ENCODE measurements at places on chromosomes 3 and 15.

DNA sequence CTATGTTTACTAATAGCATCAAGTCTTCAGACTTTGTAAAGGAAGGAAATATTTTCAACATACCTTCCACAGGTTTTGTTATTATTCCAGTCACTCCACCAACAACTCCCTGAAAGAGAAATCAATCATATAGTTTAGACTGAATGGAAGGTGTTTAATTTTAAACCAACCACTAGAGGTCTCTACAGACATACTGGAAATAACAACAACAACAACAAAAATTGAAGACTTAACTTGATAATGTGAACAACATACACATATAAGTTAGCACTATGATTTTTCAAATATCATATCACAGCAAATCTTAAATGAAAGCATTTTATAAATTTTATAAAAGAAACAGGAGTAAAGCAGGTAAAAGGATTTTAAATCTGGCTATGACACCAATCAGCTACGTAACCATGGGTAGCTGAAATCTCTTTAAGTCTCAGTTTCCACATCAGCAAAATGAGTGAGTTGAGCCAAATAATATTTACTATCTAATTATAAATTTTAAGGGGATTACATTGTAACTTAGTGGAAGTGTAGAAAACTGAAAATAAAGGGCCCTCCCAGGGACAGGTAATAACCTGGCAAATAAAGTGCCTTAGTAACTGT is 188.2 kb downstream of the VPS13C start:
- no peak for DNase-seq

GRCh38 chr3:68924897-68925296 is 7.5 kb downstream of the TAFA4 start:
- DNase-seq, result no peak

- DNase-seq, result no peak
Measured at GRCh38 chr3:58766587-58767282, 100.2 kb upstream of the FAM3D start.

GRCh38 chr3:153287017-153287416 is 125.0 kb downstream of the RAP2B start:
- no peak for DNase-seq

GRCh38 chr3:45054196-45054857 is 28.2 kb downstream of the CLEC3B start:
- DNase-seq, result no peak

DNA sequence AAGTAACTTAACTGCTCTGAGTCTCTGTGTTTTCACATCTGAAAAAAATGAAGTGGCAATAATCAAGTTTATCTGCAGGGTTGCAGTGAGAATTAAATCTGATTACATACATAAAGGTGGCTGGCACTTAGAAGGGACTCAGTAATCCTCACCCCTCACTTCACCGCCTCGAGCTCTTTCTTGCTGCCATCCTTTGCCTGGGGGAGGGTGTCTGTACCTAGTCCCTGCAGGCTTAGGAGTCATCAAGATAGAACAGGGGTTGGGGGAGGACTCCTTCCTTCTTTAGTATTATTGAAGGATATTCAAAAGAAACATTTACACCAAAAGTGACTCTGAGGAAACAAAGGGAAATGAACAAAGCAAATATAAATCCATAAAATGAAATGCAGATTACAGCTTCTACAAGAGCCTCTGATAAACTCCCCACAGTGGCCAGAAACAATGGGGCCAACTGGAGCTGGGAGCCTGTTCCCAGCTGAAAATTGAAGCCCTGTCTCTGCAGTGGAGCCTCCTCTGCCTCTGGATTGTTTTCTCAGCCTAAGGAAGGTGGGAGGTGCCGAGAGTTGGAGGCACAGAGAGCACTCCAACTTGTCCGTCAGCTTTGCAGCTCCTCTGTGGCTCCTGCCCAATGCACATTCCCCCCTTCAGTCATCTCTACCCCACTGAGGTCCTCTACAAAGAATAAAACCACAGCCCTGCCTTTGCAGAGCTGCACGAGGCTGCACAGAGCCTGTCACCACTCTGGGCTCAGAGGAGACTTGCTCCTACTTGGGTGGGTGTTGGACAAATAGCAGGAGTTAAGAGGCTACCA is 41.8 kb downstream of the CRYGS start:
- no peak for DNase-seq

DNA sequence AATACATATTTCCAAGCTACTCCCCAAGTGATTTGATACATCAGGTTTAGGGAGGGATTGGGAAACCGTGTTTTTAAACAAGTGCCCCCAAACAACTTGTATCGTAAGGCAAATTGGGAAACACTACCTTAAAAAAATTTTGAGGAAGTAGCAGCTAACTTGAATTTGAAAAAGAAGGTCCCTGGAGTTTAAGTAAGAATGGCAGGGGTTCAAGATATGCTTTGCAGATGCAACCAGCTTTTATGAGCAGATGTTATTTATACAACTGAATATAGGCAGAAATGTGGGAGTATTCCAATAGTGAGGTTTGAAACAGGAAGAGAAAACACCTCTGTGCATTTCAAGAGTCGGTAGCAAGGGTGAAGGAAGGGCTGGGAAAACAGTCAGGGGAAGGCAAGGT is 139.6 kb downstream of the IL20RB start:
- DNase-seq, result no peak

DNA sequence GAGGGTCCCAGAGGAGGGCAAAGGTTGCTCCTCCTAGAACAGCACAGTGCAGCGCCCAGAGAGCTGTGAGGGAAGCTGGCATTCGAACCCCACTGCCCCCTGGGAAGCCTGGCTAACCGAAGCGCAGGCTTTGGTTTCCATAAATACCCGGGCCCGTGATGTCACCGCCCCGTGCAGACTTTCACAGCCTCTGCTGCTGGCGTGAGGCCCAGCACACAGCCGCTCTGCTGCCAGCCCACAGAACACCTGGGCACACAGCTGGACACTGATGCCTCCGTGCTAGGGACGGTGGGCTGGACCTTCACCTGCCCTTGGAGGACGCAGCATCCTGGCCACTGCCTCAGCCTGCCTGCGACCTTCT is 1.0 kb downstream of the IQSEC1 start:
- no peak for DNase-seq

DNA sequence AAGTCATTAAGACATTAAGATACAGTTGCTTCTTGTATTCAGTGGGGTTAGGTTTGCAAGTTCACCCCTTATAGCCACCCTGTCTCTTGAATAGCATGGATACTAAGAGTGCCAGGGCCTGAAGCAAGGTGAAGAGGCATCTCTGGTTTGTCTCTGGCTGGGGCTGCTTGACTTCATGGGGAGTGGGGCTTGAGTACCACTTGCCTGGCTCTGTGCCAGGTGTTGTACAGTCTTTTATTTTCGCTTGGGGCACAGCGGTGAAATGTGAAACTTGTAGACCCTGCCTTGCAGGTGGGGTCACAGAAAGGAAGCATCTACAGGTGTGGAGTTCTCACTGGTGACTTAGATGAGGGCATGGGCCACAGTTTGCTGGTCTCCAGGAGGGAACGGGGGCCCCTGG is 152.1 kb downstream of the PDE8A start:
- DNase-seq, result no peak

DNA sequence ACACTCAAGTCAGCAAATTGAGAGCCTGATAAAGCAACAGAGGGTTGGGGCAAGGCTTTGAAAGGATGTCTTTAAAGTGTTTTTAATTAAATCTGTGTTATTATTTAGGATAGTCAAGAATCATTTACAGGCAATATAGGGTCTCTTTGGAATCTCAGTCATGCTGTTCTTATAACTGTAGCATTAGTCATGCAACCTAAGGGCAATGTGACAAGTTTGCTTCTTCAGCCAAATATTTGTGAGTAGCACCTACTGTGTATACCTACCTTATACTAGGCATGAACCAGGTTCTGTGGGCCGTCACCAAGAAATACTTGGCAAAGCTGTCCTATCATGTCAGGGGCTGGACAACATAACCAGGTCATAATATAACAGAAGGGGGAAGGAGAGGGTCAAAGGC is 184.6 kb upstream of the TRIM42 start:
- DNase-seq, result no peak

GRCh38 chr3:178947738-178948137 is 123.9 kb downstream of the ZMAT3 start:
- DNase-seq, result no peak

DNA sequence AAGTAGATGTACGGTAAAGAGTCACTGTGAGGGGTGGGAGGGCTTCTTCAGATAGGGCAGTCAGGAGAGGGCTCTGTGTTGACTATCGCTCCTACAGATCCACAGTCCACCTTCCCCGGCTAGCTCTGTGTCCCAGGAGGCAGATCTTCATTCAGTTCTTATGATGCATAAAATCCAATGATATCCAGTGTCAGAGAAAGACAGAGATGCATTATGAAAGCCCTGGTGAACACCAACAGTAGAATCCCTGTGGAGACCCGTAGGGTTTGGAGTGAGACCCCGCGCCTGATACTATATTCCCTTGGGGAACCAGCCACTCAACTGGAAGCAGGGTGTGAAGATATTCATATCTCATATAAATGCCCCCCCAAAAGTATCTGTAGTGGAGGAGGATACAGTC is 119.8 kb upstream of the SLCO3A1 start:
- DNase-seq, result no peak

GRCh38 chr3:143848704-143849103 is 436 bp upstream of the SLC9A9 start:
- DNase-seq, result no peak

Data from forelimb muscle (tissue), 1 donor.